ENCODE measurements at places on chromosomes 3 and 15. TPM values are rescaled to one million over a fixed set of nuclear protein-coding genes. Genes with fewer than 3 reads are reported as not detected.

Gene PCSK6
- total RNA-seq, result not detected

DNA sequence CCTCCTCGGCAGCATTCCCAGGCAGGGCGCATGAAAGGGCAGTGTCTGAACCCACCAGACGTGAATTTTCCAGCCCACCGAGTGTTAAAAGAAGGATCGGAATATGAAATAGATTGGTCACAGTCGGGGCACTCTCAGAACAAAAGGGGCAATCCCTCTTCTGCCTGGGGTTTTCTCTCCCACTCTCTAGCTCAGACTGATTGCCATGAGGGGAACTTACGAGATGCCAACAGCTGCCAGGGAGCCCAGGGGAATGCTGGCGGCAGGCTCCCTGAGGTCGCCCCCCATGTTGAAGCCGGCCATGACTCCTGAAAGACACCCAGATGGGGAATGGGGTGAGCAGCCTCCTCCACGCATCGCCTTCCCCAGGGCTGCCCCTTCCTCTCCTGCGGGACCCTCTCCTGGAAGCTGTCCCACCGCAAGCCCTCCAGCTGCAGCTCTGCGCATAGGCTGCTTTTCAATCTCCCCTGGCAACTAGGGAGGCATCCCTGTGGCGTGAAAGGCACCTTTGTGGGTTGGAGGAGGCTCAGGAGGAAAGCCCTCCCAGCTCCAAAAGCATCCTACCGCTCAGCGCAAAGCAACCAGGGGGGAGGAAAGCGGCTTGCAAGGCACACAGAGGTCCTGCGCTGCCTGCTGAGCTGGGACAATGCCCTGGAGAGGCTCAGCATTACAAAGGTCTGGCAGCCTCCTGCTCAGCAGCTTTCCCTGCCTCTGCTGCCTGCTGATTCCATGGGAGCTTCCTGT, 64.8 kb upstream of the HEG1 start:
- peaks cover 44% of the 10 kb centered on the region for H3K4me1 ChIP-seq
- DNase-seq, result no peak
- H3K4me3 ChIP-seq, result no peak overlapping the region
- H3K36me3 ChIP-seq, result no peaks in the 10 kb centered on the region
- H3K27ac ChIP-seq, result no peak overlapping the region

DNA sequence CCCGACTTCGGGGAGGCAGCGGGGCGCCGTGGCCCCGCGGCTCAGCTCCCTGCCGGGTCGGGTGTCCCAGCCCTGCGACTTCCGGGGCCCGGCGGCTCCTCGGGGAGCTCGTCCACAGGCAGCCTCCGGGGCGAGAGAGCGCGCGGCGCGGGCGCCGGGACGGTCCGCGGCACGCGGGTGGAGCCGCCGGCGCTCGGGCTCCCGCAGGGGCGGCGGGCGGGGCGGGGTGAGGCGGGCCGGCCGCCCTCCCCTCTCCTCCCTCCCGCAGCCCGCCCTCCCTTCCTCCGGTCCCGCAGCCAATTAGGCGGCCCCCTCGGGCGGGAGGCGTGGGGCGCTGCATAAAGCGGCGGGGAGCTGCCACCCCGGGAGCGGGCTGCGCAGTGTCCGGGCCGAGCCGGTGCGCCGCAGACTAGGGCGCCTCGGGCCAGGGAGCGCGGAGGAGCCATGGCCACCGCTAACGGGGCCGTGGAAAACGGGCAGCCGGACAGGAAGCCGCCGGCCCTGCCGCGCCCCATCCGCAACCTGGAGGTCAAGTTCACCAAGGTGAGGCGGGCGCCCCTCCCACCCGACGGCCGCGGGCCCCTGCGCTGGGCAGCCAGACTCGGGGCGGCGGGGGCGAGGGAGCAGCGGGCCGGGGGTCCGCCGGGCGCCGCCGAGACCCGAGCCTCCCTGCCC, at the start of gene ALDH1A3:
TSS of gene ALDH1A3 (plus strand) at position 368 of the 675 bp plus-strand sequence. CDS start at position 445, 77 bp downstream.
- H3K27me3 ChIP-seq, result peaks cover 19% of the 10 kb centered on the region
- H3K36me3 ChIP-seq, result no peaks in the 10 kb centered on the region
- H3K27ac ChIP-seq, result no peak within 1 kb of the TSS
- DNase-seq, result no peak
- no peaks in the 10 kb centered on the region for H3K4me1 ChIP-seq

GRCh38 chr3:141391298-141391990, 23.1 kb downstream of the ZBTB38 start:
- no peaks in the 10 kb centered on the region for H3K27me3 ChIP-seq
- H3K27ac ChIP-seq, result peak overlapping the region; percentile 40
- peaks cover 60% of the 10 kb centered on the region for H3K4me1 ChIP-seq
- no peak for DNase-seq
- no peak overlapping the region for H3K4me3 ChIP-seq
- H3K36me3 ChIP-seq, result peaks cover 74% of the 10 kb centered on the region

Gene ZBED2
- 0.20 TPM for total RNA-seq

DNA sequence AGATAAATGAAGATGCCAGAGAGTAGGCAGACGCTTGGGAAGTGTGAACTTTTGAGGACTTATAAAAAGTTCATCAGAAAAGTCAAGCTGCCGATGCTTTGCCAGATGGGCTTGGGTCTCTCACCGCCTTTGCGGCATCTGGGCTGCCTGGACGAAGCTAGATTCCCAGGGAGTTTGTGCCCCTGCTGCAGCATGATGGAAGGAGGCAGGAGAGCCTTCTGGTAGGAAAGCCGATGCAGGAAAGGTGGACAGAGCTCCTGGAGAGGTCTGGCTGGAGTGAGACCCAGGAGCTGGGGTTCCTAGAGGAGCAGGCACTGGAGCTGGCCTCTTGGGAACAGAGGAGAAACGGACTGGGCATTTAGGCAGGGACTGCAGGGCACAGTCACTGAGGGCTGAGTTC, 51.9 kb upstream of the ATP2B2 start:
- no peak overlapping the region for H3K4me3 ChIP-seq
- peaks cover 32% of the 10 kb centered on the region for H3K27me3 ChIP-seq
- no peak overlapping the region for H3K27ac ChIP-seq
- DNase-seq, result no peak
- H3K36me3 ChIP-seq, result no peaks in the 10 kb centered on the region

Gene STARD9
- total RNA-seq, result 2.5 TPM
